ENCODE measurements at places on chromosomes 6 and 20.

GRCh38 chr6:133034509-133035206 lies 206.5 kb upstream of the EYA4 start:
- no peak for DNase-seq

DNA sequence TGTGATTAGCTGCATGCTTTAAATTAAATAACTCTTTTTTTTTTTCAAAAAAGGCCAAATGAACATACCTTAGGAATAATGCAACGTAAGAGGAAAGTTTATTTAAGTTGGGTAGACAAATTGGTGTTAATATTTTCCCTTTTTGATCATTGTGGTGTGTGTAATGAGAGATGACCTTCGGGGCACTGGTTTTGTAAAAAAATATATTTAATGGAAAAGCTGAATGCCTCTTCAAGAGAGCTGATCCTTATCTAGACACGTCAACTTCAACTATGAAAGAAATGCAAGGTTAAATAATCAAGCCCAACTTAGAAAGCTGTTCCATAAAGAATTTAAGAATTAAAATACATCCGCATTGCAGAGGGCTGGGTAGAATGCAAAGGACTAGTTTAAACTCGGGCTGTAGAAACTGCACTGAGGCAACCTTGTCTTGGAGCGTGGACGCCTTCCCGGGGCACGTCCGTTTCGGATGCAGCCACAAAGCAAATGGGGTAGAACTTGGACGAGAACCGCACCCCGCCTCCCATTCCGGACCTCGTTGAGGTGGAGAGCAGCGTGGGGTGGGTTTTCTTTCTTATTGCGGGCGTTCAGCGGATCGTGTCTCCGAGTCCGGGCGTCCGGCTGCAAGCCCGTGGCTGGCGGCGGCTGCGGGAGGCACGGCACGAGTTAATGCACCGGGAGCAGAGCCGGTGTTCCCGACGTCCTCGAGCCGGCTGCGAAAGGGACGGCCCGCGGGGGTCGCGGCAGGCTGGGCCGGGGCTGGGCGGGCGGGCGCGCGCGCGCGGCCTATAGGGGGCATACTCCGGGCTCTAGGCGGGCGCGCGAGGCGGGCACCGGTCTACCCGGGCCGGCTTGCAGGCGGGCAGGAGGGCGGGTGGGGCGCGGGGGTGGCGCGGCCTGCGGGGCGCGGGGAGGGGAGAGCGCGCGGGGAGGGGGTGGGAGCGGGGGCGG lies 1.9 kb downstream of the JARID2 start:
- peak; percentile 76 for DNase-seq

DNA sequence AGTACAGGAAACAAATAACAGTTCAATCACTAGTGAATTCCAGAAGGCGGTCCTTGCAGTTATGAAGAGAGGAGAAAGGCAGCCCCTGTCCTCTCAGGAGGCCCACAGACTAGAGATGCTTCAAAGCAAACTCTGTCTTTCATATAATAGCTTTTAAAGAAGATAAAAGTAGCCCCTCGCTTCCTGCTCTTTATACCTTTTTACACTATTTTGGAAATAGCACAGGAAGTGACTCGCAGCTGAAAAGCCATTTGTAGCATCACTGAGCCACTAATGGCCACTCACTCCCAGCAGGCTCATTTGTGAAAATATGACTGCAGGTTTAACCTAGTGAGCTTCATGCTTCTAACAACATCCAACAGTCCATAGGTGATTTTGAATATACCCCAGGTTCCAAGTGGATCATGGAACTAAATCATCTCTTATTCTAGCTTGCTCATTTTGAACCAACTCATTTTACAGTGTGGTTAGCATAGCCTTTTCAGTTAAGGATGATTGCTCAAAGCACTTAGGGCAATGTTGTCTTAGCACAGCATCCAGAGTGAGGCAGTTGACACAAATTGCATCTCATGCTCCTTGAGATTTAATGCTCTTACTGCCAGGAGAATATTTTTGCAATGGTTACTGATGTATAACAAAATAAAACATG lies 136.0 kb upstream of the NRSN1 start:
- DNase-seq: no peak

GRCh38 chr20:41011551-41012067 lies 17.0 kb upstream of the TOP1 start:
- peak; percentile 10 for DNase-seq

DNA sequence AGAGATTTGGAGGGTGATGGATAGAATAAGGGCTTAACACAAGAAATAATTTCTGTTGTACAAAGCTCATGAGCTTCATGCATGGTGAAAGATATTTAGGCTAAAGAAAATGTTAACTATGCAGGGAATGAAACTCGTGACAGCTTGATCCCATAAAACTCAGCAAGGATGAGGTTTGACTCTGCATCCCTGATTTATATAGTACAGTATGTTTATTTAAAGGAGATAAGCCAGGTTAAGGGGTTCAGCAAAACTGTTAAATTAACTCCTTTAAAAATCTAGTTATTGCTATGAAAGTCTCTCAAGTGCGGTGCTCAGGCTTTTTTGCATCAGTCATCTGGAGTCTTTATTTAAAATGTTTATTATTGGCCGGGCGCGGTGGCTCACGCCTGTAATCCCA lies 326.4 kb downstream of the LAMA2 start:
- DNase-seq: no peak

GRCh38 chr6:157761926-157762325 lies 61.1 kb upstream of the SNX9 start:
- no peak for DNase-seq

DNA sequence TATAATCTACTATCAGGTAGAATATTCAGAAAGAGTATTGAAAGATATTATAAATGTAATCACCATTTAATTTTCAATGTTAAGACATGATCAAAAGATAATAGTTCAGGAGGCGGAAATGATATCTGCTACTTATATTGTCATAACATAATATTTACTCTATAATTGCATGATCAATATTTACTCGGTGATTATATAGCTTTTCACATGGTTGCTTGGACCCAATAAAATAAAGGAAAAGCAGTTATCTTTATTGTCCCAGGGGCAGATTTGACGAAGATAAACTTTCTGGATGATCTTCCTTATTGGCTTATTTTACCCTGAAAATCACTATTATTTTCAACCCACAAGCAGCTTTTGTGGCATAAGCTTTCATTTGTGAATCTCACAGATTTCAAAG lies 350.4 kb downstream of the HACE1 start:
- DNase-seq: no peak

DNA sequence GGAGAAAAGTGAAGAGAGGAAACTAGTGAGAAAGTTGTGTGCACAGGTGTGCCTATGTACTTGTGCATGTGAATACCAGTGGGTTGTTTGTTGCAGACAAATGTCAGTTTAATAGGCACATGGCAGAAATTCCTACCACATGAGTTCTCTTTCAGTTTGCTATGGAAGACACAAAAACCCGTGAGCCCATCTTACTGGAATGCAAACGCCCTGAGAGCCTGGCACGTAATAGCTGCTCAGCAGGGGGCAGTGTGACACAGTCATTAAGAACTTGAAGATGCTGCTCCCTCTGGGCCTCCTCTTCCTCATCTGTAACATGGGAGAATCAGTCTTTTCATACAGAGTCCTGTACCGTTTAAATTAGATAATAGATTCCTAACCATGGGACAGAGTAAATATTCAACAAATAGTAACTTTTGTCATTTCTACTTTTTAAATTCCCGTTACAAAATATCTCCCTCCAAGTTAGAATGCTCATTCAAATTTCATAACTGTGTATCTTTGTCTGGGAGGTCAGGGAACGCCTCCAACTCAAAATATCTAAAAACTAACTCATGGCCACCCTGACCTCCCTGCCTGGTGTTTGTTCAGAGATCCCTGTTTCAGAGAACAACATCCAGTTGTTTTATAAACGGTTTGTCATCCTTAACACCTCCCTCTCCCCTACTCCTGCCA lies 802.9 kb downstream of the MAFB start:
- no peak for DNase-seq

All from C1 segment of cervical spinal cord (tissue), 14 donors.